Epithelial cell of esophagus (primary cell): ENCODE measurements at places on chromosomes 4 and X.
A peak's percentile ranks its signal among the peaks of the same experiment; 100 is the strongest.

GRCh38 chr4:61202638-61203435 is 2.7 kb downstream of the ADGRL3 start:
- peak; percentile 63 for DNase-seq

- peak; percentile 95 for DNase-seq
These were observed 206.6 kb upstream of the HS3ST1 start for GRCh38 chr4:11635342-11635741.

DNA sequence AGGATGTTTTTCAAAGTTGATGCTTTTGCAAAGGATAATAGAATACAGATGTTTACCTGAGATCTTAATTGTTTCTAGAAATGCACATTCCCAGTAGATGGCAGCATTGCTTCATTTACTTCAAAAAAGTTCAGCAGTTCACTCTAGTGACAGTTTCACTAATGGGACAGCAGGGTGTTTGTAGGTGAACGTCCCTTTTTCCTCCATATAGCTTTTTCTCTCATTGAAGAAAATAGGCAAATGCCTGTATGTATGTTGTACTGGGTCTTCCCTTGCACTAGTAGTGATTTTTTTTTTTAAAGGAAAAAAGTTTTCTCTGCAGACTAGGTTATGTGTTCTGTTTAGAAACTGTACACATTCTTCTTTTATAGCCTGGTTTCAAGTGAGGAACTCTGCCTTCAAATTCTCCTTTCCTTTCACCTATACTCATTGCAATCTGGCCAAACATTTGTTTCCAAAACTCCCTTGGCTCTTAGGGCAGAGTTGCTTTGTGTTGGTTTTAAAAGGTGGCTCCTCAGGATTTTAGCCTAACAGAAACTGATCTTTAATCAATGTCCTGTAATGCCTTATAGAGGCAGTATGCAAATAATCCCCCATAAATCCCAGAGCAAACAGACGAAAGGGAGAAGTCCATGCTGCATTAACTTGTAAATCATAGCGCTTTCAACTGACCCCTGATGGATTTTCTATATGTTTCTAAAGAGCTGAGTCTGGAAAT is 86.3 kb downstream of the EGF start:
- peak; percentile 73 for DNase-seq

- DNase-seq, result no peak
These were observed 56.6 kb downstream of the GRSF1 start for GRCh38 chr4:70783096-70783495.

DNA sequence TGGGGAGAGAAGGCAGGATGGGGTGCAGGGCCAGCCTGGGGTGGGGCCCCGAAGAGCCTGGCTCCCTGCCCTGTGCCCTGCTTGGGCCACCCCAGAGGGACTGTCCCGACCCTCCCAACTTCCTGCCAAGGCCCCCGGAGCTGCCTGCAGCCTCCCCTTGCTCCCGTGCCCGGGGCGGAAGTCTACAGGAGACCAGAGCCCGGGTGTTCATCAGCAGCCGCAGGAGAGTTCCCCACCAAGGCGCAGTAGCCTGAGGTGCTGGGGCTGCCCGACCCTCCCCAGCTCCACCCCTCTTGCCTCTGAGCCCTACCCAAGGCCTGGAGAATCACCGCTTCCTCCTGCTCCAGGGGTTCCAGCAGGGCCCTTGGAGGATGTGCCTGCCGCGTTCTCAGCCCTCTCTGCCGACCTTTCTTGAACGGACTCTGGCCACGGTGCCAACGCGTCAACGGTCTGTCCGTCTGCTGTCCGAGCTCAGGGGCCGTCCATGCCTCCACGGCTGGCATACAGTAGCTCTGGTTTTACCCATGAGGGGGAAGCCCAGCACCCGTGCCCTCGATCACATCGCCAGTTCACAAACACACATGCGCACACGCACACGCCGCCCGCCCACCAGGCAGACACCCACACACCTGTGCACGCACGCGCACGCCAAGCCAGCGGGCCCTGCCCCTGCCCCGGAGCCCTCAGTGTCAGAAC is 36.0 kb upstream of the SPON2 start:
- DNase-seq, result no peak

DNA sequence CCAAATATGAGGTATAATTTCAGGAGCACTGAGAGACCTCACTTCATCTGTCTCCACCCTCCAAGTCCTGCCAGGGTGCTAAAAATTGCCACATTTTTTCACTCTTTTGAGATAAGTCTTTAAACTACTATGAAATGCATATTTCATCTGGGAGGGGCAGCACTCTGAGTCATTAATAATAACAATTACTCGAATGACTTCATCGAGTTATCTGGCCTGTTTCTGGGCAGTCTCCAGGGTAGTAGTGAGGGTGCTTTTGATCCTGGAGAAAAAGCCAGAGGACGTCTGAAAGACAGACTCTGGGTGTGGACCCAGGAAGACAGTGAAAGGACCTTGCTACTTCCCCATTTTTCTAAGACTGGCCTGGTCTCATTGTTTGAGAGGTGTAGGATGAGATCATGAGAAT is 42.3 kb upstream of the SRD5A3 start:
- peak; percentile 97 for DNase-seq
